Naive B cell (primary cell): ENCODE measurements at places on chromosomes 1 and 21. TPM values are rescaled to one million over a fixed set of nuclear protein-coding genes. Genes with fewer than 3 reads are reported as not detected.

TPM3 gene
- 693 TPM for polyA plus RNA-seq

DNA sequence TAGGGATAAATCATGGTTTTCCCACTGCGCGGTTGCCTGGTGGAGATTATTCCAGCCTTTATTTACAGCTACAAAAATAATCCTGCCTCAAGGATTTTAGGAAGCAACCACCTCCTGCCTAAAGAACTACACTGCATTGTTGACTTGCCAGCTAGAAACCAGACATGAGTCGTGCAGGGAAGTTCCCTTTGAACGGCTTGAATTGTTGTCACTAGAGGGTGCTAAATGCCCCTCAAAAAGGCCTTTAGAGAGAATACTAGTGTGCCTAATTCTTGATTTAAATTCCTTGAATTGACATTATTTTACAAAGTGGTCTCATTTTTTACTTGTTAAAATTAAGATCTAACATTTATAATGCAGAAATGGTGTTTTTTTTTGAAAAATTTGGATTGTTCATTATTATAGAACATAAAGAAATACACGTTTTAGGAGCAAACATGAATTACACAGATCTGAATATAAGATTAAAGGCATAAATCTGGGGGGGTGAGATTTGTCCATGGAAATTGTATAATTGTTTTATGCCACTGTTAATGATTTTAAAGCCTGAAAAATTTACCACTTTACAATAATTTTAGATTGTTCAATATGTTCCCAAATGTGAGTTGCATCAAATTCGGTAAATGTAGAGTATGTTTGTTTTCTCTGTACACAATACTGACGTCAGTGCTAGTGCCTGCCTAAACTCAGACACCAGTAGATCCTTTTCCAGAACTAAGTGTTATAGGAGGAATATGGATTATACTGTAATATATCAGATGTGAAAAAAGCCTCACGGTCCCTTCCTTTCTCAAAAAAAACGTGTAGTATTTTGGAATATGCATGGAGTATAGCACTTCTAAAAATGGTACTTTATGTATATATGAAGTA is 7.6 kb upstream of the ERG start:
- DNase-seq, result no peak

LCE2C gene
- not detected for polyA plus RNA-seq

TSPAN2 gene
- 0.16 TPM for polyA plus RNA-seq

E2F2 gene
- 0.48 TPM for polyA plus RNA-seq

GRCh38 chr1:236502579-236502971 is 21.2 kb upstream of the LGALS8 start:
- DNase-seq, result no peak
